ENCODE measurements at places on chromosomes 13 and 19.
A peak's percentile ranks its signal among the peaks of the same experiment; 100 is the strongest.

GRCh38 chr19:39113199-39113598 is 12.4 kb upstream of the PAK4 start:
- DNase-seq = no peak

- no peak for DNase-seq
These were observed 77.9 kb upstream of the KL start for GRCh38 chr13:32938314-32938713.

- DNase-seq = no peak
These were observed 18.9 kb upstream of the SLC39A3 start for GRCh38 chr19:2758601-2759313.

GRCh38 chr13:57992416-57992815 is 360.9 kb downstream of the PCDH17 start:
- no peak for DNase-seq

- peak; percentile 93 for DNase-seq
These were observed at the start of gene ZNF880 for GRCh38 chr19:52369559-52370340. Gene ZNF880 (plus strand): TSS chr19:52369923. CDS start chr19:52369966, 43 bp downstream.

- no peak for DNase-seq
These were observed 39.3 kb upstream of the ERICH6B start for GRCh38 chr13:45654633-45655349.

DNA sequence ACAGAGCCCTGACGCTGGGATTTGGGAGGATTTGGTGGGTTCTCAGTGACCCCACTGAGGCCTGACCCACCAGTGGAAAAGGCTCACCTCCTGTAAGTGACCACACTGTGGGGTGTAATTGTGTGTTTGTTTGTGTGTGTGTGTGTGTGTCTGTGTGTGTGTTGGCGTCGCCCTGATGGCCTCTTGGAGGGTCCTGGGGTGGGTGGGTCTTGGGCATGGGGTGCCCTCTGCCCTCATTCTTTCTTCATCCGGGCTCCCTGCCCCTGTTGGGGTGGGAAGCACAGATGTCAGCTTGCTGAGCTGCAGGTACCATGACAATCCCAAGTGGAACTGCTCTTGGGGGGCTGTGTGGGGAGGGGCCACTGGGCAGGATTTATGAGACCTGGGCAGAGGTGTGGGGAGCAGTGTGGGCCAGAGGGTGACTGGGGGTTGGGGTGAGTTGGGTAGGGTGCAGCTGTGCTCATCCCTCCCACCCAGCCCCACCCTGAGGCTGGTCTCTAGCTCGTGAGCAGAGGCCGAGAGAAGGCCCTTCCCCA is 22.8 kb downstream of the WTIP start:
- DNase-seq = no peak

- DNase-seq = peak; percentile 44
These were observed 4.2 kb downstream of the ADPRHL1 start for GRCh38 chr13:113448885-113449692.

DNA sequence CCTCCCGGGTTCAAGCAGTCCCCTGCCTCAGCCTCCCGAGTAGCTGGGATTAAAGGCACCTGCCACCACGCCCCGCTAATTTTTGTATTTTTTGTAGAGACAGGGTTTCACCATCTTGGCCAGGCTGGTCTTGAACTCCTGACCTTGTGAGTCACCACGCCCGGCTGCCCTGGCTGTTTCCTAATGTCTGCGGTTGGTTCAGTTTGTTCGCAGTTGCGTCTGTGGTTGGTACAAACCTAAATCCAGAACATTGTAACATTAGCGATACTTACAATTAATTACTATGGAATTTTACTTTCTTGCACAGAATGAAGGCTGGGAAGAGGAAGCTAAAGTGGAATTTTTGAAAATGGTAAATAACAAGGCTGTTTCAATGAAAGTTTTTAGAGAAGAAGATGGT is 38.1 kb downstream of the RNF17 start:
- DNase-seq = no peak

DNA sequence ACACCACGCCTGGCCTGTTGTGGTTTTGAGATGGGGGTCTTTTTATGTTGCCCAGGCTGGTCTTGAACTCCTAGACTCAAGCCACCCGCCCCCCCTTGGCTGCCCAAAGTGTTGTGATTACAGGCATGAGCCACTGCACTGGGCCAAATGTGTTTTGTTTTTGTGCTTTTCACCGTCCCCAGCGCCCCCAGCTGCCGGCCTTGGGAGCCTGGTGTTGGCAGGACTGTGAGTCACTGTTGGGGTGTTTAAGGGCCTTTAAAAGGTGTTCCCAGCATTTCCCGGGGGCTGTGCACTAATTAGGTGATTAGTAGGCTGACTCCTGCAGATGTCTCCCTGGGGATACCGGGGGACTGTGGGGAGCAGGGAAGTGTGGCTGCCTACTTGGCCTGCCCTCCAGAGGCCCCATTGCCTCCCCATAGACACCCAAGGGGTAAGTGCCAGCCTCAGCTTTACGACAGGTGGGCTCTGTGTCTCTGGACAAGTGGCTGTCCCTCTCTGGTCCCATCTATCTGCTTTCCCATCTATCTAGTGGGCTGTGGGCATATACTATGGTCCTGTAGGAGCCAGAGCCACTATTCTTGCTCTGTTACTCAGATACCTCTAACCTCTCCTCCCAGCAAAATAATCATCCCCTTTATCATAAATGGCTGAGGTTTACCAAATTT is 11.8 kb upstream of the TLE5 start:
- DNase-seq = no peak

GRCh38 chr19:18203408-18203862 is 407 bp downstream of the RAB3A start:
- DNase-seq = peak; percentile 70

GRCh38 chr13:113064000-113064533 is 41.5 kb upstream of the F7 start:
- DNase-seq = no peak

DNA sequence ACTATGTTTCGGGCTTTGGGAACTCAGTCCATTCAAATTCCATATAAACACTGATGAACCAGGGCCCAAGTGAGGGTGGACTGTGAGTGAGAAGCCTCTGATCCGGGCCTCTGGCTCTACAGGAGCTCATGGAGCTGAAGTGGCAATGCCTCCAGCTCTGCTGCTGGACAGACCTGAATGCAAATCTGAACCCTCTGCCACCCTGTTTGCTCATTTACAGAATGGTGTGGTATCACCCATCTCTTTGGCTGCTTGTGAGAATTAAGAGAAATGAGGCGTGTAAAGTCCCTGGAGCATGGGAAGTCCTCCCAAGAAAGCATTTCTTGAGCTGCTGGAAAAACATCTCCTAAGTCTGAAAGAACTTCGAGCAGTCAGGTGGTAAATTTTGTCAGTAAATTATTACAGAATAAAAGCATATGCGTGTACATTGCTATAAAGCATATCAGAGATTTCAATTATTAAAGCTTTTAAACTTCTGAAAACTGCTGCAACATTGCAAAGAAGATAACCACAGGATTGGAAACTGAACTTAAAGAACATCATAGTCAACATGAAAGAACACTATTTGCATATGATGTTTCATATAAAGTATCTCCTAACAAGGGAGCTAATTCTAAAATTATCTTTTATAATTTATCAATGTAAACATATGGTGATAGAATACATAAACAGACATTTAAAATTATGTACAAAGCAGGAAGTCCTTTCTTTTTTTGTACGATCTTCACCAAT is 369.0 kb downstream of the UQCRFS1 start:
- DNase-seq = no peak

GRCh38 chr13:110874508-110874960 is 40.3 kb downstream of the ANKRD10 start:
- peak; percentile 64 for DNase-seq

GRCh38 chr19:35267353-35267817 is 1.4 kb upstream of the USF2 start:
- DNase-seq = peak; percentile 55

DNA sequence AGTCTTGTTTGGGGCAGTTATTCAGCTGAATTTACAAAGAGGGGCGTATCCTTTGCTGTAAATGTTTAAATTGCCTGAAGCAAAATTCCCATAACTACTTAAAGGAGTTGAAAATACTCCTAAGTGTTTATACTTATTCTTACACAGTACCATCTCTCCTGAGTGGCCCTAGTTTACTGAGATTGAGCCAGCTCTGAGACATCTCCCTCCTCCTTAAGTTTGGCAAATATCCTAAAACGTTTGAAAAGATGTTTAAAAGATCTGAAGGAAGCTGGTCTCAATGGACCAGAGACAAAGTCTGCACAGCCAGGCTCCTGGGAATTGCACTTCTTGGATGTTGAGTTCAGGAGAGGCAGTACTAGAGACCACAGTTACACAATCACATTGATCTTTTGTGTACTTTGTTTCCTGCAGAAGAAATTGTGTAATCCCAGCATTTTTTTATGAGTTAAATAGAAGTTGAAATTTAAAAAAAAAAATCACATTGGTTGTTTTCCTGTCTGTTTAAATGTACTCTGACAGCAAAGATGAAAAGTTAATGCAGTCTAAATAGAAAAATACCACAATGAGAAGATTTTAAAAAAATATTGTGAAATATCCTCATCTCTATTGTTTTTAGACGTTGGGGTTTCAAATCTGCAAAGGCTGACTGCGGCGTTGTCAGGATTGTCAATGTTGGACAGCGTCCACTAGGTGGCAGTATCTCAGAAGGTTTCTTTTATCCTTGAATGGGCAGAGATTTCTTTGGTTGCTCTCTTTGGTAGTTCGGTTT is 20.7 kb downstream of the TNFSF11 start:
- peak; percentile 59 for DNase-seq

GRCh38 chr13:44155422-44156293 is 218.0 kb upstream of the SERP2 start:
- DNase-seq = no peak

GRCh38 chr13:47678201-47678968 is 322.7 kb downstream of the SUCLA2 start:
- no peak for DNase-seq

- no peak for DNase-seq
These were observed 55.4 kb downstream of the KCTD12 start for GRCh38 chr13:76830805-76831204.

DNA sequence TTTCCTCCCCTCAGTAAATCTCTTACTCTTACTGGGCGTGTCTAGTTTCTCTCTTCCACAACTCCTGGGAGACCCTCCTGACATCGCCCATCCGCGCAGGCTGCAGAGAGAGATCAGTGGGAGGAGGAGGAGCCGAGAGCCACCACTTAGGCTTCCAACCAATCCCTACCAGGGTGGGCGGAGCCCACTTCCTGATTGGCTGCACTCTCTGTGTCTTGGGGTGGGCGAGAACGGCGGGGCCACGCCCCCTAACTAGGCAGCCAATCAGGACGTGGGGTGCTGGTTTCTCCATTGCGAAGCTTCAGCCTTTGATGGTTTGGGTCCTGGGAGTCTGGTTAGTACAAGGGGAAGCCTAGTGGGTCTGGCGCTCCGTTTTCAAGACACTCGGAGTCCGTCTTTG is at the start of gene PMIS2:
TSS of gene PMIS2 (plus strand) at position 326 of the 400 bp plus-strand sequence. CDS start 87 bp downstream, outside the sequence.
- no peak for DNase-seq

DNA sequence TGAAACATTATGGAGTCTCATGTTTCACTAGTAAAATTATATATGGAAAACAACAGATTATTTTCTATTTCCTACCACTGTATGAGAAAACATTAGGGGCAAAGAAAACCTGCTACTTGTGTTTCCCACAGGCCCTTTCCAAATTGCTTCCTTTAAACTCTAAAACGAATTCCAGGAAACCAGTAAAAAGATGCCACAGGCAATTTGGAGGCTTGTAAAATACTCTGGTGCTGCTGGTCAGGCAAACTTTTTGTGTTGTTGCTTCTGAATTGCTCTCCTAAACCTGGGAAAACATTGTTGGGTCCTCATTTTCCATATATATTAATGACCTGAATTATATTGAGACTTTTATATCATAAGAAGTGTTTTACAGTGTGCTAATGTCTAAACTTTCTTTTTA is 141.5 kb downstream of the TDRD3 start:
- no peak for DNase-seq

DNA sequence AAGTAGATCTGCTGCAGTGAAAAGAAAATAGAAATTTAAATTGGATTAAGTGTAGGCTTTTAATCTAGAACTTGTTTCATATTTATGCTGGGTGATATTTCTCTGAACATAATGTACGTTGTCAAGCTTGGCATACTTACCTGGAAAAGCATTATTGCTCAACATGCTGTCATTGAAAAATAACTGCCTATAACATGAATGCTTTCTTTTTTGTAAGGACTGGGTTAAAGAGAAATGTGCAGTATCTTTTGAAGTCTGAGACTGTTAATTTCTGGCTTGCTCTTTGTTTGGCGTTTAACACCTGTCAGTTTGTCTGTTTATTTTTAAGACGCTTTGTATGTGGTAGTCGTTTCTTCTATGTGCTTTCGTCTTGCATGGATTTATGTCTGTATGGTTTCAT is 175.2 kb downstream of the LMO7 start:
- no peak for DNase-seq

GRCh38 chr13:59681636-59682311 is 482.0 kb downstream of the DIAPH3 start:
- DNase-seq = no peak

- peak; percentile 42 for DNase-seq
These were observed 770 bp downstream of the HNRNPM start for GRCh38 chr19:8445488-8446001.

GRCh38 chr13:100794575-100794974 is 120.0 kb upstream of the TMTC4 start:
- DNase-seq = no peak

GRCh38 chr19:28968721-28969120 is 244.2 kb downstream of the UQCRFS1 start:
- no peak for DNase-seq

DNA sequence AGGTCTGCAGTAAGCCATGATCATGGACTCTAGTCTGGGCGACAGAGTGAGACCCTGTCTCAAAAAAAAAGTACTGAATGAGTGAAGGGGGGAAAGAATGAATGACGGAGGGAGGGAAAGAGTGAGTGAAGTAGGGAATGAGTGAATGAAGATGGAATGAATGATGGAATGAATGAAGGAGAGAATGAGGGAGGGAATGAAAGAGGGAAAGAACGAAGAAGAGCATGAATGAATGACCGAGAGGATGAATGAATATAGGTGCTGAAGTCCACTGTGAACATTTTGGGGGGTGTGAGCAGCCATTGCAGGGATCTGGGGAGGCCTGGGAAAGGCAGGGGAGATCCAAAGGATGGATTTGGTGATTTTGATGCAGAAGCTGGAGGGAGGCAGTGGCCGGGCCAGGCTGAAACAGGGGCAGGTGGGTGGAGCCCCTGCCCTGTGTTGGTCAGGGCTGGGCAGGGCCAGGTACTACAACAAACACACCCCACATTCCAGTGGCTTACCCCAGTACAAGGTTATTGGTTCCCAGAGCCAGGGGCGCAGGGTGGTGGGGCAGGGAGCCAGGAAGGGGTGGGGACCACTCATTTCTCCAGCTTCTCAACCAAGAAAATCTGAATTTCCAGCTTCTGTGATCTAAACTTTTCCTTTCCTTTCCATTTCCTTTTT is 14.3 kb downstream of the SLC27A1 start:
- no peak for DNase-seq

GRCh38 chr19:5001615-5002014 is 32.7 kb downstream of the KDM4B start:
- DNase-seq = peak; percentile 46

- DNase-seq = peak; percentile 31
These were observed 10.2 kb downstream of the C19orf25 start for GRCh38 chr19:1468821-1469254.

- DNase-seq = no peak
These were observed 1.7 kb downstream of the HIF3A start for GRCh38 chr19:46298479-46299003.
